ENCODE measurements at places on chromosomes 3 and 15. TPM values are rescaled to one million over a fixed set of nuclear protein-coding genes. Genes with fewer than 3 reads are reported as not detected.
A peak's percentile ranks its signal among the peaks of the same experiment; 100 is the strongest.

- no peak for DNase-seq
Observed at GRCh38 chr3:174132421-174133042, 726.6 kb upstream of the NAALADL2 start.

DNA sequence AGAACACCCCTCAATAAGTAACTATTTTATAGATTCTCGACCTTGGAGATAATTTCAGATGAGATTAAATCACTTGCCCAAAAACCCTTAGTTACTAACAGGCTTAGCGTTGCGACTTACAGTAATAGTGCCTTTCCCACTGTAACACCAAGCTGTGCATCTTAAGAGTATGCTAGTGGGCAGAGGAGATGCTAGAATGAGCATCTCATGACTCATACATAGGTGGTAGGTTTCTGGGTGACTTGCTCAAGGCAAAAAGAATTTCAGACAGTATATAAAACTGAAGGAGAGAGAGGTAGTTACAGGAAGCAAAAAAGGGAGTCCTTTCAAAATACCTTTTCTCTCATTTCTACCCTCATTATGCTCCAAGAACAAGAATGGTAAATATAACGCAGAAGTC is 3.9 kb downstream of the KATNBL1 start:
- DNase-seq, result no peak

The TM4SF1 gene
- 112 TPM for total RNA-seq

The SLC28A1 gene
- 0.50 TPM for total RNA-seq

- DNase-seq, result no peak
Observed at GRCh38 chr3:149507491-149508324, 33.2 kb downstream of the TM4SF4 start.

DNA sequence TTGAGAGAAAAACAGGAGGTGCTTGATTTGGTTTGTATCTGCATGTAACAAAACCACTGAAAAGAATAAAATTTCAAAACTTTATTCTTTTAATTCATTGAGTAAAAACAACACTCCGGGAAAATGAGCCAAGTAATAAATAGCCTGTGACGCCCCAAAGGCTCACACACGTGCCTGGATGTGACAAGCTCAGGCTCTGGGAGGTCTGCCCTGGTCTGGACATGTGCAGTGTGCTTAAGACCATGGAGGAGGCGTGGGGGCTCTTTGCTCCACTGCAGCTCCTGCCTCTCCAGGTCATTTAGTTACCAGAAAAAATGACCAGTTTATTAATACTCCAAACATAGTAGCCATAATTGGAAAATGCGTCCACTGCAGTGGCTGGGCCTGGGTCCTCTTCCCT is 8.6 kb upstream of the NME9 start:
- DNase-seq, result no peak

The PTPRG gene
- 30.4 TPM for total RNA-seq

DNA sequence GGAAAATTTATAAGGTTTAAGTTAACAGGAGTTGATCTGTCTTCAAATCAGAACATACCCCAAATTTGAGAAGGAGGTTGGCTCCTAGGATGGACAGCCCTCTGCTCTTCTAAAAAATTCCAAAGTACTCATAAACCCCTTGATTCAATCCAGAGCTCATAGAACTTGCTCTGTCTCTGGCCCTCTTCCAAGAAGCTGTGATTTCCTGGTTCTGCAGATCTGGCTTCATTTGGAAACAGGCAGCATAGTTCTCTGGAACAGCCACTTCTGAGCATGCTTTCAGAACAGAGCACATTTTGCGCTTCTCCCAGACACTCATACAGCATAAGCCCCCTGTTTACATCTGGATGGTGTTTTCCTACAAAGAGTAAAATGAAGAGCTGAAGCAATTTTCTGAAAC is 96.7 kb downstream of the KBTBD8 start:
- no peak for DNase-seq

- DNase-seq, result no peak
Observed at GRCh38 chr15:78641102-78641748, at the start of gene CHRNB4. Gene CHRNB4 (minus strand): TSS chr15:78641210. CDS start chr15:78641133, 77 bp downstream.

The ZNF80 gene
- total RNA-seq, result not detected

The TMEM212 gene
- not detected for total RNA-seq

The TRH gene
- total RNA-seq, result not detected

DNA sequence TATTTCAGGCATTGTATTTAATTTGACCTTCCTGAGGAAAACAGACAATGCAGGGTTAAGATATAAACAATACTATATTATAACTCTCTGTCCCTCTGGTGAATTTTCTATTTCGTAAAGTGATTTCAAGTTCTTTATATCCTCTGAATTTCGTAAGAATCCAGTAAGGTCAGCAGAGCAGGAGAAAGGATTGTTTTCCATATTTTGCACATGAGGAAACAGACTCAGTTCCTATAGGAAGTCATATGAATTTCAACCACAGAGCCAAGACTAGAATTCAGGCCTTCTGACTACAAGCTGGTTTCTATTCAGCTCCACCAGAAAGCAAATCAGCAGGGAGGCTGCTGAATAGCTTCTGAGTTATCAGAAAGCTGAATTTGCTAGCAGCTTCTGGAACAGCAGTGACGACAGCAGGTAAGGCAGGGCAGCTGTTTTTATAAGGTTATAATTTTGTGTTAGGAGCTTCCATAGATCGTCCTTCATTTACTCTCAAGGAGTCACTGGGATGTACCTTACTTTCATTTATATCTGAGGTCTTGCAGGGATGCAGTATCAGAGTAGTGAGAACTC is 11.1 kb upstream of the PLAAT1 start:
- no peak for DNase-seq

DNA sequence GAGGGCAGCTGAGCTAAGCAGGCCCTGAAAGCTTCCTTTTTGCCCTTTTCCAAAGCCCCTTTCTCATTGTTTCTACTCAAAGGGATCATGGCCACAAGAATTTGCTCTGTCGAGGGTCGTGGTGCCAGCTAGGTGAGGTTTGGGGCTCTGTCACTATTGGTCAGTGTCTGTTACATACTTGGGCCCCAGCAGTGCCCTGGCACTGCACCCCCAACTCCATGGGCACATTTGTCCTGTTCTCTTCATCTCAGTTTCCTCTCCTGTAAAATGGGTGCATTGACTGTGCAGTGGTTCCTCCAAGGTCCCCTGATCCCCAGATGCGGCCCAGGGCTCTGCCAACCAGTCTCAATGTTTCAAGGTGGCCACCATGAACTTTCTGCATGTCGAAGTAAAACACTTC is 62.1 kb downstream of the SLC6A6 start:
- peak; percentile 14 for DNase-seq

GRCh38 chr15:67803299-67803698 is 22.0 kb upstream of the SKOR1 start:
- no peak for DNase-seq

GRCh38 chr3:13135811-13136321 is 62.6 kb upstream of the IQSEC1 start:
- DNase-seq, result no peak

DNA sequence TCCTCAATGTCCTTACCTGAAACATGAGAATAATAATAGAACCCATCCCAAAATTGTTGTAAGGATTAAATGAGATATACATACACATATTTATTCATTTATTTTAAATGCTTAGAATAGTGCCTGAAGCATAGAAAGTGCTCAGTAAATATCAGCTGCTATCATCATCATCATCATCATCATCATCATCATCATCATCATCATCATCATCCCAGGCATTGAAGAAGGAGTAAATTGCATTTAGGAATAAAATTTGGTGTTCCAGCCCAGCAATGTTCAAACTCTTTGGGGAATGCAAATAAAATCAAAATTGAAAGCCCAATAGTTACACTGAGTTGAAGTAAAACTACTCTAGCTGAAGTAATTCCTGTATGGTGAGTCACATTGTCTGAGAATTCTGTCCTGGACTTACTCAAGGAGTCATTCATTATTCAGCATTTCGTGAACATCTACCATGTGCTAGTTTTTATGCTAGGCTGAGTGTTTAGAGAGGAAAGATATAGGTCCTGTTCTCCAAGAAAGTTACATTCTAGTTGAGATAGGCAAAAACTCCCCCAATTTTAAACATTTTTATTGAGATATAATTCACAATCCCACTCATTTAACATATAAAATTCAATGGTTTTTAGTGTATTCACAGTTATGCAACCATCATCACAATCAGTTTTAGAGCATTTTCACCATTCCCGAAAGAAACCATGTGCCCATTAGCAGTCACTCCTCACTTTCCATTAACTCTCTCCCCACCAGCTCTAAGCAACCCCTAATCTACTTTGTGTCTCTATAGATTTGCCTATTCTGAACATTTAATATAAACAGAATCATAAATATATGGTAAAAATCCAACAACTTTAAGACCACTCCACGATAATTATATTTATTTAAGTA is 107.2 kb downstream of the FRMD5 start:
- no peak for DNase-seq

DNA sequence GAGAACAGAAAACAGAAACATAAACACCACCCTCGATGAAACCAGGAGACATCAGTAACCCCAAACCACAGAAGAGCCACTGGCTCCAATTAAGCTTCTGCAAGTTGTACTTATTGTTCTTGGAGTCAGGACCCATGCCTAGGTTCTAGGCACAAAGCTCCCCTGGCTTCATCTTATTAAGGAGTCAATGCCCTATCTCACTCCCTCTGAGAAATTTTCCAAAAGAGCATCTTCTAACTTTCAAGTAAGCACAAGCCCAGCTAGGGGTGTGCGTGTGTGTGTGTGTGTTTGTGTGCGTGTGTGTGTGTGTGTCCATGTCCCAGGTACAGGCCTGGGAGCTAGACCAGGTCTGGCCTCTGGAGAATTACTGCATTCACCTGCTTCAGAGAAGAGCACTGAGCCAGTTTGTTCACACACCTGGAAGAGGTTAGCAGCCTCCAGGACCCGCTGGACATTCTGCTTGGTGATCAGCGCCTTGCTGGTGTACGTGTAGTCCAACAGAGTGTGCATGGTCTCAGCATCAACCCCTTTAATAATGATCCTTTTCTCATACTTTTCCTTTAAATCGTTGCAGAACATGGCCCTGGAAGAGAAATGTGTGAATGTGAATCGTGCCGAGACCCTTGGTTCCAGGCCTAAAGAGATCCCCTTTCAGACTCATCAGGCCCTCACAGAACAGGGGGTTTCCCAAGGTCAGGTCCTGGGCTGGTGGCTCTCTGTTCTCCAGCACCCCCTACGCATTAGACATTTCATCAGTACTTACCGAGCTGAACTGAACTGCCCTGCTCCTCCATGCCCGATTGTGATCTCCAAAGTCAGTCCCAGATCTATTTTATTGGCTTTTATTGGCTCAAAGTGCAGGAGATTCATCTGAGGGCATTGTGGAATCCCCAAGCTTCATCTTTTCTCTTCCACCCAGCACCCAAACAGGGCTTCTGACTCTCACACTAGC is 27.8 kb downstream of the KLHL6 start:
- DNase-seq, result no peak

GRCh38 chr3:28252001-28252431 is 10.6 kb downstream of the CMC1 start:
- no peak for DNase-seq

The TRAT1 gene
- total RNA-seq, result not detected

The PLA2G4D gene
- total RNA-seq, result not detected

The SMCO1 gene
- 110 TPM for total RNA-seq

DNA sequence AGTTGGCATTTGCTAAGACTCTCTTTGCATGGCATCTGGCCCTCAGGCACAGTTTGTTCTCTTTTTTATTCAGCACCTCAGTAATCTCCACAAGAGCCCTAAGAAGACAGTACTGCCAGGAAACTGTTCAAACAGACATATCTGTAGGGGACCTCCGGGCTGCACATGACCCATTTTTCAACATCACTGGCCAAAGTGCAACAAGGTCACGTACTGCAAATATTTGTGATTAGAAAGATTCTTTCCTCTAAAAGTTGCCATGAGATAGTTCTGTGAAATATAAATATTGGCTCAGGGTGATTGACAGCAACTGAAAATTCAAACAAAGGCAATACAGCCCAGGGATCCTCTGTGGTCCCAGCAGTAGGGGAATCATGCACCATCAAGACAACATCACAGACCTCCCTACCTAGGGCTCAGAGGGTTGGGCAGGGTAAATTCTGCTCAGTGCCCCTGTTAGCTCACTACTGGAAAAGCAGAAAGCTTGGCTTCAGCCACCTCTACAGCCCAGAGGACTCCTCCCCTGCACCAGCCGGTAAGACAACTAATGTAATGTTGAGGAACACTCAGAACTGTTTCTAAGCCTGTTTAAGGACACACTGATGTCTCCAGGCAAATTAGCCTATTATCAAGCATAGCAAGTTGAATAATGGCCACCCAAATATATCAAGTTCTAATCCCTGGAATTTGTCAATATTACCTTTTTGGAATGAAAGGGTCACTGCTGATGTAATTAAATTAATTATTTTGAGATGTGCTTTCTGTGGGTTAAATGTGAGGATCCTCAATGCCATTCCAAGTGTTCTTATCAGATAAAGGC is 117.4 kb upstream of the LPP start:
- DNase-seq, result no peak

The TMEM42 gene
- 10.0 TPM for total RNA-seq

DNA sequence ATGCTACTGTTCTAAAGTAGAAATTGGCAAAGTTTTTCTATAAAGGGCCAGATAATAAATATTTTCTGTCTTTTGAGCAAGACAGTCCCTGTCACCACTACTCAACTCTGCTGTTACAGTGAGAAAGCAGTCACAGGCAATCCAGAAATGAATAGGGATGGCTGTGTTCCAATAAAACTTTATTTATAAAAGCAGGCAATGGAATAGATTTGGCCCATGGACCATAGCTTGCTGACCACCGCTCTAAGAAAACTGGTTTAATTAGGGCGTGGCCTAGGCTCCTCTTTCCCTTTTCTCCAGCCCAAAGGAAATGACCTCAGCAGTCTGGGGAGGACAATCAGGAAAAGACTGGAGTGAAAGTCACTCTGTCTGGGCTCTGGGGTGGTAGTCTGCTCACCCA is 183.8 kb downstream of the MEGF11 start:
- DNase-seq, result no peak

- DNase-seq, result no peak
Observed at GRCh38 chr3:101836652-101837598, 12.4 kb upstream of the NFKBIZ start.

The CFAP44 gene
- 1.9 TPM for total RNA-seq

DNA sequence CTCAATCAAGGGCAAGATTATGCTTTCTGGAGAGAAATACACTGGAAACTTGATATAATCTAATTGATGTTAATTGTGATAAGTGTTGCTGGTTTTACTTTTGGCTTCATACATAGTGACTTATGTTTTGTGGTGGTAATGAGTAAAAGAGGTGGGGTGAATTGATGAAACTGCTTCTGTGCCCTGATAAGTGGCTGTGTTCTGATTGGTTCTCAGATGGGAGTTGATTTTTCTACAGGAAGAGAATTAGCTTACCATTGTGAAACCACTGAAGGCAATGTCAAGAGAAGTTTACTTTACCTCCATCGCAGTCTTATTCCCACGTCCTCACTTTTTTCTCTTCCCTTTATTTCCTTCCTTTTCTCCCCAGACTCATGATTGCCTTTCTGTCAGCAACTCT is 23.8 kb downstream of the TMEM45A start:
- DNase-seq, result no peak

All from left ventricle myocardium superior (tissue), 1 donor.